ENCODE measurements at places on chromosomes 7 and 10. TPM values are rescaled to one million over a fixed set of nuclear protein-coding genes. Genes with fewer than 3 reads are reported as not detected.
A peak's percentile ranks its signal among the peaks of the same experiment; 100 is the strongest.

The TWIST1 gene
- 1.3 TPM for total RNA-seq

The PDK4 gene
- total RNA-seq = 325 TPM

The SPDYE9 gene
- total RNA-seq = not detected

- H3K4me1 ChIP-seq = no peaks in the 10 kb centered on the region
- no peaks in the 10 kb centered on the region for H3K36me3 ChIP-seq
- no peak overlapping the region for H3K27ac ChIP-seq
- peaks cover 22% of the 10 kb centered on the region for H3K27me3 ChIP-seq
Measured at GRCh38 chr10:118373786-118374185, 31.7 kb upstream of the FAM204A start.

GRCh38 chr7:36408589-36408988 lies 18.9 kb downstream of the ANLN start:
- H3K4me3 ChIP-seq = no peak overlapping the region
- H3K27ac ChIP-seq = no peak overlapping the region
- H3K36me3 ChIP-seq = no peaks in the 10 kb centered on the region
- H3K4me1 ChIP-seq = no peaks in the 10 kb centered on the region
- no peak for DNase-seq
- no peaks in the 10 kb centered on the region for H3K27me3 ChIP-seq

DNA sequence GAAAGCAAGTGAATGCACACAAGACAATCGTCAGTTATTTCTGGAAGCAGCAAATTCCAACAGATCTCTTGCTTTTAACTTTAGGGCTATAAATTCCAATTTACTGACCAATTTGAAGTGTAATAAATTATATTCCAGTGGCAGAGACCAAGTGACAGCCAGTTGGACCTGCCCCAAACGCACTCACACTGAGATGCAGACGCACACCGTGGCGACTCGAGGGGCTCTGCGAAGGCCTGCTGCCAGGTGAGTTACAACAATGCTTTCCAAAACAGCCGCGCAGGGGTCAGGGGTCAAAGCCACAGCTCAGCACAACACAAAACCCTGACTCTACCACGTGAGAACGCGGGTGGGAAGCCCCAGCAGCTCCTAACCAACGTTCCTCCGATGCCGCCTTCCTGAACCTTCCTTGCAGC lies 97.4 kb downstream of the ZRANB1 start:
- H3K4me1 ChIP-seq = peaks cover 79% of the 10 kb centered on the region
- H3K27me3 ChIP-seq = no peaks in the 10 kb centered on the region
- no peak overlapping the region for H3K4me3 ChIP-seq
- no peaks in the 10 kb centered on the region for H3K36me3 ChIP-seq
- no peak for DNase-seq
- peak overlapping the region; percentile 54 for H3K27ac ChIP-seq
